ENCODE measurements at places on chromosomes 11 and 22.

- DNase-seq, result no peak
These were observed 80.2 kb upstream of the NARS2 start for GRCh38 chr11:78654866-78655265.

DNA sequence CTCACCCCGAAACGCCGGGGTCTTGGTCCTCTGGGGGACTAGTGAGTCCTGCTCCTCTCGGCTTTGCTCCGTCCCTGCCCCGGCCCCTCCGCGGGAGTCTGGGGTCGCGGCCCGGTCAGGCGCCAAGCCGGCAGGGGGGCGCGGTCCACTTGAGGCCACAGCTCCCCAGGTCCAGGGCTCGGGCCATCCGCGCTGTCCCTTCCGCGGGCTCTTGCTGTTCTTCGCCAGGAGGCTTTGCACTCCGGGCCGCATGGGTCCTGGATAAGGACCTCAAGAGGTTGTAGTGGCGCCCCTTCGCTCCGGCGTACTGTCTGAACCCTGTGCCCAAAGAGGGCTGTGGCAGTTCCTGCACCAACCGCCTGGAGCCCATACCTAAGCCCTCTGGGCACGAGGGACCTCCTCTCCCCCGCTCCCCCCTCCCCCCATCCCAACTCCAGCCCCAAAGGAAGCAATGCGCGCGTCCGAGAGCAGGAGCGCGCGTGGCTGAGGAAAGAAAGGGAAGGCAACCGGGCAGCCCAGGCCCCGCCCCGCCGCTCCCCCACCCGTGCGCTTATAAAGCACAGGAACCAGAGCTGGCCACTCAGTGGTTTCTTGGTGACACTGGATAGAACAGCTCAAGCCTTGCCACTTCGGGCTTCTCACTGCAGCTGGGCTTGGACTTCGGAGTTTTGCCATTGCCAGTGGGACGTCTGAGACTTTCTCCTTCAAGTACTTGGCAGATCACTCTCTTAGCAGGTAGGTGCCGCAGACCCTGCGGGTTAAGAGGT, at the start of gene ADM:
Gene ADM (plus strand): TSS at position 579 of the 767 bp plus-strand sequence. CDS start 628 bp downstream, outside the sequence.
- no peak for DNase-seq

GRCh38 chr11:129871914-129872313, 23.5 kb downstream of the NFRKB start:
- no peak for DNase-seq

- no peak for DNase-seq
These were observed 224.0 kb upstream of the NARS2 start for GRCh38 chr11:78798663-78799062.

DNA sequence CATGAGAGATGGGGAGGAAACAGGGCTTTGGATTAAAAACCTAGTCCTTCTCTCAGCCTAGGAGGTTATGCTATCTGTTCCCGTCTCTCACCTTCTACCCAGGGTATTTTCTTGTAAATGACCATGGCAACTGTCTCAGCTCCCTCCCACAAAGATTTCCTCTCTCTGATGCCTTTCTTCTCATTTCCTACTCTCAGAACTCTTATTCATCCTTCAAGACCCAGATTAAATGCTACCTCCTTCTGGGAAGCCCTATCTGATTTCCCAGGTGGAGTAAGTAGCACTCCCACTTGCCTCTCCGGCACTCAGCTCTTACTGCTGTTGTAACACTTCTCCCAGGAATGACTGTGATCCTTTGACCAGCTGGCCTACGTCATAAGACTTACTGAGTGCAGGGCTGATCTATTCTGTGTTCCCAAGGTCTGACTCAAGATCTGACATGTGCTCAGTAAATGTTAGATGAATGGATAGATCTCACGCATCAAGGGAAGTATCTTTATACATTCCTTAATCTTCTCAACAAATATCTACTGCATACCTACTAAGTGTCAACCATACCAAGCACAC, 175.0 kb downstream of the TENM4 start:
- DNase-seq, result no peak

DNA sequence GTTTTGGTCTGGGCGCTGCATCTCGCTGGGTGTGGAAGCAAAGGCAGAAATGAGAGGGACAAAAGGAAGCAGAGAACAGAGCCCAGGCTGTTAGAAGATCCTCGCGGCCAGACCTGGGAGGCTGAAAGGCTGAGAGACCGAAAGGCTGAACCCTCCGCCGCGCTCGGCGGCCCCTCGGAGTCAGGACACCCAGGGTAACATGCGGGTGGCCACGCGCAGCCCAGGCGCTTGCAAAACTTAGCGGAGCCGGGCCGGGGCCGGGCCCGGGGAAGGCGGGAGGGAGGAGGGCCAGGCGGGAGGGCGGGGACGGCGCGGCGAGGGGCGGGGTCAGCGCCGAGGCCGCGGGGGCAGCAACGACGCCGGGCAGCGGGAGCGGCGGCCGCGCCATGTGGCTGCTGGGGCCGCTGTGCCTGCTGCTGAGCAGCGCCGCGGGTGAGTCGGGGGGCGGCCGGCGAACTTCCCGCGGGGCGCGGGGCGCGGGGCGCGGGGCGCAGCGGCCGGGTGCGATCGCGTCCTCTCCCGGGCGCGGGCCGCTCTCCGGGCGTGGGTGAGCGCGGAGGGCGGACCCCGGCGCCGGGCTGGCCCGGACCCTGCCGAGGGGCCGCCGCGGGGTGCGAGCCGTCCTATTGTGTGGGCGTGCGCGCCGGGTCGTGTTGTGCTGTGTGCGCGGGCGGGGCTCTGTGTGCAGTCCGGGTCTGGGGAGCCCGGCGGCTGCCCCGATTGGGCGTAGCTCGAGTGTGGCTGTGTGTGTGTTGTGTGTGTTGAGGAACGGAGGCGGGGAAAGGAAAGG, at the start of gene LDLRAD3:
Gene LDLRAD3 (plus strand): TSS at position 350 of the 790 bp plus-strand sequence. CDS start 37 bp downstream, at position 387.
- DNase-seq, result peak; percentile 16

GRCh38 chr11:111735262-111736116, 30.7 kb downstream of the PPP2R1B start:
- DNase-seq, result no peak

DNA sequence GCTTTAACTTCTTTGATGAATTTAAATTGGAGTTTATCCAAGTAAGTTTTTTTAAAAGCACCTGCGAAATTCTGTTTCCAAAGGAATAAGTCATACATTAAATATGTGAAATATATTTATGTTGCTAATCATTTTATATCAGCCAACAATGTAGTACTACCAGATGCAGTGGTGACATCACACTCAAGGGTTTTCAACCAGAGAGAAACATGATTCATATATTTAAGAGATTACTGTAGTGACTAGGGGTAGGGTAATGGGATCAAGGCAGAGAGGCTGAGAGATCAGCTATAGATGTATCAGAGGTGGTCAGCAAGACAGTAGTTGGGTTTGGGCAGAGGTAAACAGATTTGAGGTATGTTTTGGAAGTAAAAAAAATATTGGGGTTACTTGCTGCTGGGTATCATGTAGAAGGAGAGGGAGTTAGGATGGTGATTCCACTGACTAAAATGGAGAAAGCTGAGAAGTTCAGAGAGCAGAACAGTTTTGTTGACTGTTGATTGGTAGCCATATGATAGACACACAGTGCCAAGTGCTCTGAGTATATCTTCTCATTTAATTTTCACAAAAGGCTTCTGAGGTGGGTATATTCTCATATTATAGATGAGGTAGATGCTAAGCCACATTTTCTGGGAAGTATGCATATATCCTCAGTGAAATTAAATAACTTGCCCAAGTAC, 39.4 kb downstream of the CEP57 start:
- no peak for DNase-seq

- no peak for DNase-seq
These were observed 89.0 kb downstream of the MUC15 start for GRCh38 chr11:26483108-26483507.

DNA sequence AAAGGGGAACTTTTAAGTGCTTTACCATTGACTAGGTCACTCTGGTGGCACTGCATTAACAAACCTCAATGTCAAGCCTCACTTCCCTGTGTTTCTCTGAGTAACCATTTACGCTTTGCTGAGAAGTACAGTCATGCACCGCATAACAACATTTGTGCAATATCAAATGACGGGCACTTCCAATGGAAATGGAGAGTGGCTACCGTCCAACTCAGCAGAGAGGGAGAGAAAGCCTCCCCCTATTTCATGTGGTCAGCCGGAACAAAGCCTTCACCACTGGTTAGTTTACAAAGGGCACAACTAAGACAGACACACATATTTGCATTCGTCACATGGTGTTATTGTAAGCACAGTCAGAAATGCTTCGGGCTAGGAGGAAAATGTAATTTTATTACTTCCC, 117.3 kb downstream of the RASSF10 start:
- no peak for DNase-seq

Data from stimulated activated CD8-positive, alpha-beta memory T cell treated with anti-CD3 and anti-CD28 coated beads, Interleukin-12 subunit alpha, Interleukin-12 subunit beta, amount 100 ng/mL, for 4 hours (primary cell).